CD4-positive, alpha-beta memory T cell (primary cell): ENCODE measurements at places on chromosomes 11 and 22. TPM values are rescaled to one million over a fixed set of nuclear protein-coding genes. Genes with fewer than 3 reads are reported as not detected.

DNA sequence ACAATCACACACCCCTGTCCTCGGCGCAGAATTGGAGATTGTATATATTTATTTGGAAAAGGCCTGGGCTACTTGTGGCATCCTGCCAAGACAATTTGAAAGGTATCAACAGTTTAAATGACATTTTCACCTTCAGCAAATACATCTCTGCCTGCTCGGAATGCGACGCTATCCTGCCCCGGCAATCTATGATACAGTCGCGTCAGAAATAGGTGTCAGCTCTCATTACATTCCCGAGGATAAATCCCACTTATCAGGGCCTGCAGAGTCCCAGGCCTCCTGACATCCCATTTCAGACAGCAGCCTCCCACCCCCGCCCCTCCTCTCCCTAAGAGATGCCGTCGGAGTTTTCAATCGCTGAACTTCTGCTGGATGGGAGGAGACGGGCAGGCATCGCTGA lies 114.7 kb downstream of the BRD1 start:
- no peak for DNase-seq

DNA sequence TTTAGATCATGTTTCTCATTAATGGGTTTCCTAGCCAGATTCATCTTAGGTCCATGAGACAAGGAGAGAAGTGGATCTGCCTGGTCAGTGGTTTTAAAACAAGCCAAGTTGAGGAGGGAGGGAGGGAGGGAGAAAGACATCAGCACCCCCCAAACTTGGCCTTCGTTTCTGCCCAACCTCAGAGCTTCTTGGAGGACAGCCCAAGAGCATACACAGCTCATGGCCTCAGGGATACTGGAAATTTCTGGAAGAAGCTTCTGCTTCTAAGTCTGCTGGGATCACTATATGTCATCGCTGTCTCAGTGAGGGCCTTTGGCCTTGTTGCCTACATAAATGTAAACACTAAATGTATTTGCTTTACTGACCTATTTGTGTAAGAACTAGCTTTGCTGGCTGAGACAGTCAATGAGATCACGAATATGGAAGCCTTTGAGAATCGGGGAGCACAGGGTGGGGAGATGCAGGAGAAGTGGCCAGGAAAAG lies 375.1 kb downstream of the BUD13 start:
- no peak for DNase-seq

GRCh38 chr11:77590194-77590782 lies 535 bp downstream of the AQP11 start:
- peak; percentile 6 for DNase-seq

- no peak for DNase-seq
Observed at GRCh38 chr22:48192920-48193319, 1430.5 kb downstream of the TBC1D22A start.

- DNase-seq, result no peak
Observed at GRCh38 chr11:130645843-130646197, 197.4 kb downstream of the ADAMTS15 start.

DNA sequence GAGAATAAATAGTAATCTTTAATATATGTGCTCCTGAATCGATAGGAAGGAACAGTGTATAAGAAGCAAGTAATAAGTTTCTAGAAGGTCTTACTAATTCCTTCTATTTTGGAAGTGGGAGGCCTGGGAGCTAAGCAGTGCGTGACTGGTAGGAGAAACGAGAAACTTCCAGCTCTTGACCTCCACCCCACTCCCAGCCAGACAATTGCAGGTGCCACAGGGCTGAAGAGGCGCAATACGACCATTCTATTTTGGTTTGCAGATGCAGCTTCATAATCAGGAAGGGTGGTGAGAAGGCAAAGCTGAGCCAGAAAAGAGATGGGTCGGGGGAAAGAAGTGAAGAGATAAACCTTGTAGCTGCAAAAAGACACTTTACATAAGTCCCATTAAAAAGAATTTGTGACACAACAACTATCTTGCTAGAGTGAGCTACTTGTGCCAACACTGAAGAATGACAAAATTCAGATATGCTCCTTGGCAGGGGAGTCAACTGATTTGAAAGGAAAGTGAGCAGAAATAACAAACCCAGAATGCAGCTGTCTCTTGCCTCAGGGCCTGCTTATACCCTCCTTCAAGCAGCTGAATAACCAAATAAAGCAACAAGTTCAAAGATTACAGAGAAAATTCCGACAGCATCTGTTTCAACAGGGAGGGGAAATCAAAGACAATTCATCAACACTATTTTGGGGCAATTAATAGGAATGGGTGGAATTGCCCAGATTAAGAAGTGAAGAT lies 35.1 kb downstream of the GRIA4 start:
- no peak for DNase-seq

GRCh38 chr11:60719391-60719790 lies 5.1 kb upstream of the MS4A18 start:
- DNase-seq, result no peak

GRCh38 chr11:68825571-68825970 lies 16.1 kb downstream of the CPT1A start:
- DNase-seq, result peak; percentile 33

- DNase-seq, result no peak
Observed at GRCh38 chr22:50482107-50483074, 1.0 kb downstream of the ADM2 start.

- no peak for DNase-seq
Observed at GRCh38 chr22:19368876-19369275, 62.7 kb downstream of the HIRA start.

- DNase-seq, result no peak
Observed at GRCh38 chr11:129960216-129961214, 42.1 kb downstream of the PRDM10 start.

GRCh38 chr11:57546451-57546850 lies 9.1 kb downstream of the SMTNL1 start:
- DNase-seq, result no peak

DNA sequence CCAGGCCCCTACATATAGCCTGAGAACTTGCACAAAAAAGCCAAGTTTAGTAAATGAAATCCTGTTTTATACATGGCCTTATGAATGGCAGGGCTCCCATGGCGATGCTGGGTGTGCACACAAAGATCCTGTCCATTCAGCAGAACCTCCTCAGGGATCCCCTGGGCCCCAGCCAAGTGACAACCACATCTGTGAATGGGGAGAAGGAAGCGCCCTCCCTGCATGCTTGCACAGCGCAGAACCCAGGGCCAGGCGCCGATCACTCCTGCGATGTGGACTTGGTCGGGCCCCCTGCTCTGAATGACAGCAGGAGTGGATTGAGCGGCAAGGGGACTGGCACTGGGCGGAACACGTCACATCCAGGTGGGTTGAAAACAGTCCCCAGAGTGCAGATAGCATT lies 4.5 kb upstream of the CDC42EP2 start:
- DNase-seq, result no peak

DNA sequence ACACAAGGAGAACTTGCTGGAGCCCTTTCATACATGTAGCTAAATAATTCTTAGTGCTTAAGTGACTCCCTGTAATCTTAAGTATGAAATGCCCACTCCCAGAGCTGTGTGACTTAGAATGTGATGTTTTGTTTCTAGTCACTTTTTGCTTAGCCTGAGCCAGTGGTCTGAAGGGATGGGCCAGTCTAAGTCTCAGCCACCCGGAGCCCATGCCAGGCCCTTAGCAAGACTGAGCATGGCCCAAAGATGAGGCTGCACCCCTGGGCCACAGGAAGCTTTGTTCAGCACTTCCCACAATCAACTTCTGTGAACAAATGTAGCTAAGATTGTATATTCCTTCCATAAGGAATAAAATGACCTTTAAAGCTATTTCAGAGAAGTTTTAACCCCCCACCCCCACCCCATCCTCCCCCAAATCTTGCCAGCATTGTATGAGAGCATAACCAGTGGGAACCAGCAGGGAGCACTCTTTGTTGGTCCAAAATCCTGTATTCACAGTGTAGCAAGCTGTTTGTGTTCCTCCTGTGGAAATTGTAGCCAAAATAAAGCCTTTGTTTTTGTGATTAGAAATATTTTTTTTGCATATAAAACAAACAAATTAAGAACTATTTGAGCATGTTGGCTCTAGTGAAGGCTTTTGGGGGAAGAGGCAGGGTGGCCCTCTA lies 73.8 kb upstream of the GAL start:
- no peak for DNase-seq

The ALG9 gene
- 8.6 TPM for polyA plus RNA-seq

The PIWIL4 gene
- 1.2 TPM for polyA plus RNA-seq

The ACO2 gene
- polyA plus RNA-seq, result 79.6 TPM
